Parietal lobe (tissue), 2 donors: ENCODE measurements at places on chromosomes 3 and 15. TPM values are rescaled to one million over a fixed set of nuclear protein-coding genes. Genes with fewer than 3 reads are reported as not detected.

Gene SLC28A2
- total RNA-seq = not detected

Gene RPLP1
- total RNA-seq = 56.0 TPM

Gene B3GNT5
- 16.6 TPM for total RNA-seq

Gene PEX11A
- total RNA-seq = 10.3 TPM

Gene PARP15
- under 0.01 TPM for total RNA-seq

Gene MAGEL2
- 1.9 TPM for total RNA-seq

Gene NPAP1
- total RNA-seq = 0.94 TPM

Gene ILDR1
- total RNA-seq = not detected

Gene FOXP1
- 223 TPM for total RNA-seq

Gene THPO
- total RNA-seq = 0.63 TPM

Gene RYR3
- total RNA-seq = 48.8 TPM

Gene IQSEC1
- total RNA-seq = 32.9 TPM

Gene TRIM42
- total RNA-seq = not detected

Gene HDGFL3
- 122 TPM for total RNA-seq

Gene TUSC7
- not detected for total RNA-seq

Gene GRAMD1C
- total RNA-seq = 13.1 TPM

Gene CCR4
- total RNA-seq = not detected

Gene WDR93
- total RNA-seq = 0.63 TPM

Gene ACOX2
- 3.4 TPM for total RNA-seq

Gene TP63
- 0.63 TPM for total RNA-seq

Gene CLDN16
- total RNA-seq = 0.63 TPM

Gene MME
- 5.9 TPM for total RNA-seq

Gene CSTA
- total RNA-seq = not detected

Gene IGSF10
- total RNA-seq = 1.9 TPM

Gene ALS2CL
- 4.4 TPM for total RNA-seq

Gene EXD1
- total RNA-seq = 0.63 TPM

Gene WDR72
- 0.31 TPM for total RNA-seq

Gene CALML4
- 8.1 TPM for total RNA-seq

Gene TWF2
- 26.9 TPM for total RNA-seq

Gene GOLGA8O
- total RNA-seq = not detected

Gene NEK4
- total RNA-seq = 62.6 TPM

Gene SEMA6D
- total RNA-seq = 85.1 TPM

Gene KBTBD12
- total RNA-seq = 3.8 TPM

Gene SUSD5
- 2.5 TPM for total RNA-seq

Gene SPATA12
- not detected for total RNA-seq

Gene CFAP20DC
- total RNA-seq = 4.1 TPM

Gene UACA
- total RNA-seq = 113 TPM

Gene UBA7
- 6.6 TPM for total RNA-seq

Gene ROBO2
- total RNA-seq = 526 TPM

Gene TGM4
- not detected for total RNA-seq

Gene KNG1
- total RNA-seq = not detected

Gene ATP13A3
- total RNA-seq = 217 TPM

Gene GP5
- total RNA-seq = not detected

Gene PEX5L
- total RNA-seq = 45.4 TPM

Gene GPR87
- total RNA-seq = not detected

Gene FILIP1L
- total RNA-seq = 1.3 TPM

Gene C15orf40
- 28.8 TPM for total RNA-seq
